ENCODE measurements at places on chromosomes 12 and 14. TPM values are rescaled to one million over a fixed set of nuclear protein-coding genes. Genes with fewer than 3 reads are reported as not detected.

- peak; percentile 87 for DNase-seq
Observed at GRCh38 chr12:57810450-57810849, 8.1 kb downstream of the AVIL start.

DNA sequence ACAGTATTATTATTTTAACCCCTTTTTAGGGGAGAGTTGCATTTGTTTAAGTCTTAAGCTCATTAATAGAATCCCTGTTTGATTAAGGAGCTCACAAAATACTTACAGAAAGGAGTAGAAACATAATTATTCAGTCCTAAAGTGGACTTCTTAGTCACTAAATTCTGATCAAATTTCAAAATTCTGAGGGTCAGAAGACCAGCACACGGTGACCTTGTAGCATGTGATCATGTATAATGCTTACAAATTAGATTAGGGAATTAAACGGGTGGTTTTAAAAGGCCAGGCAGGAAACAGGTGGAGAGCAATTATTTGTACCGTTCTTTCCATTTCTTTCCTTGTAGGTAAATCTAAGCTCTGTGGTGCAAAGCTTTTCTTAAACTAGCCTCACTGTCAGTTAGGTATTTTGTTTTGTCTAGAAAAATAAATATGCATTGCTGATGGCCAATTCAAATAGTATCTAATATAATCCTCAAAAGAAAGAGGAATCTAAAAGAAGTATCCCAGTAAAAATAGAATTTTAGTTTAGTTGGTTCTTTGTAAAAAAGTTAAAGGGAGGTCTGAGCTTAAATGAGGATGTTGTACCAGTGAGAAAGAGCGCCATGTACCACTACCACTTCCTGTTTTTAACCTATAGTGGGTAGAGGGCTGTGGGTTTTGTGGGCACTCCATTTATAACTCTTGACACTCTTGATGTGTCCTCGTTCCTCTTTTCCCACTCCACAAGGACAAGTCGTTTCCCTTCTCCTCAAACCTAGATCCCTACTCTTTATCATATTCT, 51.1 kb downstream of the SLC38A1 start:
- no peak for DNase-seq

DNA sequence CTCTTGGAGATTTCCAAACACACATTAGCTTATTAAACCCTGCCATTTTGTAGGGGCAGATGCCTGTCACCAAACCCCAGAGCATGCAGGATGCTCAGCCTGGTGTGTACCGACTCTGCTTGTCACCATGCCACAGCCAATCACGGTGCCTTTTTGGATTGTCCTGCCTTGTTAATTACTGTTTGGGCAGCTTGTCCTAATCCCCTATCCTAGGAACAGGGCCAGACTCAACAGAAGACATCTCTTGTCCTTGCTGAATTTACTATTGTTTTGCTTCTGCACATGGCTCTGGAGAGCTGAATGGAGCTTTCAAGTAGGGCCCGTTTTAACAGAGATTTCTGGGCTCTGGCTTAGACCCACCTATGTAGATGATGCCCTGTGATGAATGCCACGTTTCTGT, 388.5 kb downstream of the AACS start:
- no peak for DNase-seq

DNA sequence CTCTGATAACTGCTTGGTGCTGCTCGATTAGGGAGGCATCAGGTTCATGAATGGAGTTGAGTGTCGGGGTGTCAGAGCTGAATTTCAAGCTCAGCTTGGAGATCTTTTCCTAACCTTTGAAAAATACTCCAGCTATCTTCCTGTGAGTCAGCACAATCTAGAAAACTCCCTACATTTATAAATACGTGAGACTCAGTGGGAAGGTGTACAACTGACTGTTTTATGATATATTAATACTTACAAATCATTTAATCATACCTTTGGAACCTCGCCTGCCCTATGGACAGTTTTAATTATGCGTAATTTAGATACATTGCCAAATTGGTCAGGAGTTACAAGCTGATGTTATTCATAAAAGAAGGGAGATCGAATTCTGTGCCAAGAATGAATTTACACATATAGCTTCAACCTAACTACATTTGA, 961 bp downstream of the CMAS start:
- DNase-seq: peak; percentile 28

GRCh38 chr12:124857921-124858461, 5.7 kb downstream of the SCARB1 start:
- DNase-seq: no peak

GRCh38 chr14:60095781-60096450, 4.2 kb downstream of the PCNX4 start:
- DNase-seq: peak; percentile 69

DNA sequence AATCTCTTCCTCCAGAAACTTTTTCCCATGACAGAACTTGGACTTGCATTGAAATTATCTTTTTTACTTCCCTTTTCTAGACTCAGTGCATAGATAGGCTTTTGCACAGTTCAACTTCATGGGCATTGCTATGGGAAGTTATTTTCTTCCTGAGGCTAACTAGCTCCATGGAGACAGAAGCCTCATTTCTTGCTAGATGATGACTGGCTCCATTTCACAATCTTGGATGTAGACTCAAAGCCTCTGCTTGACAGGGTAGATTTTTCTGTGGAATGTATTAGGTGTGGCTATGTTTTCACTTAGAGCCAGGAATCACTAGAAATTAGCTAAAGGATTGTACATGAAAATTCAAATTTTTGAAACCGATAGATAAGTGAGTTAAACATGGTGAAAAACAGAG, 884.1 kb upstream of the MGAT4C start:
- peak; percentile 93 for DNase-seq

DNA sequence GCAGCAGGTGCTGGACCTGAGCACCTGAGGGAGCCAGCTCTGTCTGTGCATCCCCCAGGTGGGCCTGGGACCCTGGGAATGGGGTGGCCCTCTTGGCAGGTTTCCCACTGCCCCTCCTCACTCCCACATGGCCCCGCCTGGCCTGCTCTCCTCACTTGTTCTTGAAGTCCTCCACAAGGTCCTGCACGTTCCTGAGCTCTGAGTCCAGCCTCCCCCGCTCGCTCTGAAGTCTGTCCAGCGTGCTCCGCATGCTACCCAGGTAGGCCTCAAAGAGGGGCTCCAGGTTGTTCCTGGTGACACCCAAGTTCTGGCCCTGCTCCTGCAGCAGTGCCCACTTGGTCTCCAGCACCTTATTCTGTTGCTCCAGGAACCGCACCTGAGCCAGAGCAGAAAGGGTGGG, 2.9 kb downstream of the KRT79 start:
- no peak for DNase-seq

- DNase-seq: no peak
Observed at GRCh38 chr14:74911704-74912103, 11.4 kb downstream of the RPS6KL1 start.

The CMKLR1 gene
- total RNA-seq: not detected

The BORCS5 gene
- total RNA-seq: 18.3 TPM

GRCh38 chr14:81433378-81433777, 33.3 kb upstream of the STON2 start:
- DNase-seq: no peak

The PIWIL1 gene
- not detected for total RNA-seq

GRCh38 chr12:54200412-54200811, 11.6 kb upstream of the SMUG1 start:
- no peak for DNase-seq

All from fibroblast of the aortic adventitia (primary cell).